Vagina (tissue), 2 donors: ENCODE measurements at places on chromosomes 13 and 19. TPM values are rescaled to one million over a fixed set of nuclear protein-coding genes. Genes with fewer than 3 reads are reported as not detected.

SERTAD3 gene
- total RNA-seq, result 42.0 TPM

ZNF439 gene
- total RNA-seq, result 5.9 TPM

HCST gene
- total RNA-seq, result 9.1 TPM

MBD3L5 gene
- not detected for total RNA-seq

TMEM238 gene
- total RNA-seq, result 5.9 TPM

- DNase-seq, result no peak
Measured at GRCh38 chr19:44758596-44758995, 10.1 kb downstream of the BCL3 start.

DNA sequence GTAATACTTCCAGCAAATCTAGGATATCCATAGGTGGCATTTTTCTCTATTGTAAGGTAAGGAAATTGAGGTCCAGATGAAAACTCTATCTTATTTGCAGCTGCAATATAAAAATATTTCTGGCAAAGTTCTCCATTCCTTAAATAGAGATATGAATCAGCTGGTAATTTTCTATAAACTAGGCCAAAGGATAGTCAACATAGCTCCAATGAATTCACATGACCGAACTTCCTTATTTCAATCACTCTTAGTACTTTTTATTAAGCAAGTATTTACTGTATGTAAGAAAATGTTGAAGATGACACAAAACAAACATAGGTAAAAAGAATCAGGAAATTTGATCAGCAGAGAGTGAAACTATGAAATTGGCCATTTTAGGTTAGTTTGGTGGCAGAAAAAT is 13.0 kb upstream of the LCP1 start:
- no peak for DNase-seq

GRCh38 chr19:38032151-38032550 is 125.1 kb downstream of the SIPA1L3 start:
- DNase-seq, result no peak

GRCh38 chr13:19860884-19861655 is 2.4 kb downstream of the ZMYM5 start:
- no peak for DNase-seq

GRCh38 chr19:40191836-40192646 is 815 bp downstream of the MAP3K10 start:
- DNase-seq, result no peak

DNA sequence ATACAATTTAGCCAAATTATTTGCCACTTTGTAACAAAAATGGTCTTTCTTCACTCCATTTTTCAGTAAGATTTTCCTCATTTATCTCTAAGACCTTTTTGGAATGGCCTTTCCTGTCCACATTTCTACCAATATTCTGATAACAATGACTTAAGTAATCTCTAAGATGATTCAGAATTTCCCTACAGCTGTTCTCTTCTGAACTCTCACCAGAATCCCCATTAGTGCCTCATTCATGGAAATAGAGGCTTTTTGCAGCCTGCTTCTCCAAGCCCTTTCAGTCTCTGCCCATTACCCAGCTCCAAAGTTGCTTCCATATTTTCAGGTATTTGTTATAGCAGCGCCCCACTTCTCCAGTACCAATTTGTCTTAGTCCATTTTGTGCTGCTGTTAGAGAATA is 867.0 kb downstream of the GPC5 start:
- no peak for DNase-seq

GRCh38 chr13:72168126-72168855 is 301.3 kb upstream of the DACH1 start:
- DNase-seq, result no peak

DNA sequence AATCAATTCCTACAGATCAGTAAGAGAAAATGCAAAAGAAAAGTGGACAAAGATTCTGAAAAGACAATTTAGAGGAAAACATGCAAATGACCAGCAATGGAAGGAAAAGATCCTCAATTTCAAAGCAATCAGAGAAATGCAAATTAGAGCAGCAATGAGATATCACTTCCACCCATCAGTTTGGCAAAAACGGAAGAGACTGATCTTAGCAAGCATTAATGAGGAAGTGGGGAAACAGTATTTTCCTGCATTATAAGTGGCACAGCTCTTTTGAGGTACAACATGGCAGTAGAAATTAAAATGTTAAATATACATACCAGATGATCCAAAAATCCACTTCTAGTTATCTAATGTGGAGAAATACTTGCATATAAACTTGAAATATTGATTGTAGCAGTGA is 69.1 kb upstream of the SLC7A1 start:
- DNase-seq, result no peak

GRCh38 chr19:42343344-42344110 is 18.1 kb downstream of the MEGF8 start:
- DNase-seq, result no peak

GRCh38 chr19:41994521-41994971 is 516 bp upstream of the ATP1A3 start:
- no peak for DNase-seq

- no peak for DNase-seq
Measured at GRCh38 chr19:6011794-6012193, 33.9 kb upstream of the RANBP3 start.

DNA sequence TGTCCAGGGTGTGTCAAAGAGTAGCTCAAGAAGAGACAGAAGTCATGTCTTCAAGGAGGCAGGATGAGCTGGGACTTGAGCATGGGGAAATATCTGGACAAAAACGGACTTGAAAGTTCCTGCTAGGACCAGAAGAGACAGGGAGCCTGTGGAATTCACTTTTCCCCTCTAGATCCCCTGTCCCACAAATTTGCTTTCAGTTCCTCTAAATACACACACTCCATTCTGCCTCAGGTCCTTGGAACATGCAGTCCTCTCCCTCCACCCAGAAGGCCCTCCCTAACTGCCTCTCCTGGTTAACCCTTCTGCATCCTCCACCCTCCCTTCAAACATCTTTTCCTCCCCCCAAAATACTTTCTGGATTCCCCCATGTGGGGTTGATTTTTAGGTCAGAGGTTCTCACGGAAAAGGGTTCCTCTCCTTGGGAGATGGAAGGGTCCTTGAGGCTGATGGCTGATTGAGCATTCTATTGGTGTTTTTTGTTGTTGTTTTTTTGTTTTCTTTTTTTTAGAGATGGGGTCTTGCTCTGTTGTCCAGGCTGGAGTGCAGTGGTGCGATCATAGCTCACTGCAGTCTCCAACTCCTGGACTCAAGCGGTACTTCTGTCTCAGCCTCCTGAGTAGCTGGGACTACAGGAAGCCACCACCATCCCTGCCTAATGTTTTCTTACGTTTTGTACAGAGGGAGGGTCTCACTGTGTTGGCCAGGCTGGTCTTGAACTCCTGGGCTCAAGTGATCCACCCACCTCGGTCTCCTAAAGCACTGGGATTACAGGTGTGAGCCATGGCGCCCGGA is 6.9 kb upstream of the RETN start:
- DNase-seq, result no peak
